Melanocyte of skin (primary cell): ENCODE measurements at places on chromosomes 16 and 17. TPM values are rescaled to one million over a fixed set of nuclear protein-coding genes. Genes with fewer than 3 reads are reported as not detected.

The DNAI2 gene
- not detected in 2 replicates for total RNA-seq

The NFAT5 gene
- 21.3 and 21.7 TPM in 2 replicates for total RNA-seq

The DLX3 gene
- under 0.01 and 0.46 TPM in 2 replicates for total RNA-seq

The PPP1R27 gene
- total RNA-seq, result not detected in 2 replicates

The GNG13 gene
- not detected in 2 replicates for total RNA-seq

The TAC4 gene
- total RNA-seq, result not detected in 2 replicates

The NPIPA2 gene
- total RNA-seq, result 2.2 TPM in 1 of 2 replicates, not detected in the other

The HBA1 gene
- not detected in 2 replicates for total RNA-seq

The E2F4 gene
- total RNA-seq, result 54.0 and 63.2 TPM in 2 replicates

The CLDN9 gene
- not detected in 2 replicates for total RNA-seq
